ENCODE measurements at places on chromosomes 11 and 22.

GRCh38 chr22:25051073-25051472 lies 98.6 kb downstream of the KIAA1671 start:
- peak; percentile 36 for DNase-seq

DNA sequence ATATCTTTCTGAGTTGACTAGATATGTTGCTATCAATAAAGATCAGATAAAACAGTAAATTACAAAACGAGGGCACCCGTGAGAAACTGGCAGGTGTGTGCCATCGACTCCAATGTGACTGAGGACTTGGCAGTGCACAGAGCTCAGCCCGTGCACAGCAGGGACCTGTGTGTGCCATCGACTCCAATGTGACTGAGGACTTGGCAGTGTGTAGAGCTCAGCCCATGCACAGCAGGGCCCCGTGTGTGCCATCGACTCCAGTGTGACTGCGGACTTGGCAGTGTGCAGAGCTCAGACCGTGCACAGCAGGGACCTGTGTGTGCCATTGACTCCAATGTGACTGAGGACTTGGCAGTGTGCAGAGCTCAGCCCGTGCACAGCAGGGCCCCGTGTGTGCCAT lies 347.2 kb upstream of the B3GAT1 start:
- DNase-seq: no peak

DNA sequence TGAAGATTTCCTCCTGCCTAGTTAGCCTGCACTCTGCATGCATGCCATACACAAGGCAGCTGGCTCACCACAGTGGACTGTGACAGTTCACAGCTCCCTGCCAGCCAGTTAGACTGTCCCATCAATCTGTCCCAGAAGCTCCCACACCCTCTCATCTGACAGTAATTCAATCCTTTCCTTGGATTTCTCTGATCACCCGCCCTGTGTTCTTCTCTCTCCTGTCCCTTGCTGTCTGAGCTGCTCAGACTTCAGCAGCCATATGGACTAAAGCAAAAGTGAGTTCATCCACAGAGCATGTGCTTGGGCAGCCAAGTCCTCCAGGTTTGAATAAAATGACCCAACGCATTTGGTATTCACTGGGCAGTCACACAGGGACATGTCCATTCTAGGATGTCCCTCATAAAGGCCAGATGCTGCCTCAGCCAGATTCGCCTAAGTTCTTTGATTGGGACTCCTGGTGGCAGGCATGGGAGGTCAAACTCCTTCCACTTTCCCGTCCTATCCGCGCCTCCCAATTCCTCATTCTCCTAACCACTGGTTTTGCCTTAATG lies 54.5 kb upstream of the ZBTB44 start:
- DNase-seq: no peak

DNA sequence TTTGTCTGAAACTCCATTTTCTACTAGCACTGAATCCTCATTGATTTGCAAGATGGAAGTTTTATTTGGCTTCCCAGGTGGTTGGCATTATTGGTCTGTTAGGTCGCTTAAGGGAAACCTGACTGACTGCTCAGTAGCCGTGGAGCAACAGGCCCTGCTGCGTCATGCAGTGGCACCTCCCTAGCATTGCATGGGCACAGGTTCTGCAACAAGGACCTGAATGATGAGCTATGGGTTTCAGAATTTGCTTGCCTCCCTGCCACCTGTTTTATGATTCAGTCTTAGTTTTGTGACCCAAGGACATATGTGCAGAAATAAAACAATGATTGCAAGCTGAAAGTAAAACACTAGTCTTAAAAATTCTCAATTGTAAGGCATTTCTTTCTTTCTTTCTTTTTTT lies 128.5 kb downstream of the SLC1A2 start:
- no peak for DNase-seq

- DNase-seq: no peak
These were observed 59.7 kb downstream of the MICAL3 start for GRCh38 chr22:17964643-17965042.

DNA sequence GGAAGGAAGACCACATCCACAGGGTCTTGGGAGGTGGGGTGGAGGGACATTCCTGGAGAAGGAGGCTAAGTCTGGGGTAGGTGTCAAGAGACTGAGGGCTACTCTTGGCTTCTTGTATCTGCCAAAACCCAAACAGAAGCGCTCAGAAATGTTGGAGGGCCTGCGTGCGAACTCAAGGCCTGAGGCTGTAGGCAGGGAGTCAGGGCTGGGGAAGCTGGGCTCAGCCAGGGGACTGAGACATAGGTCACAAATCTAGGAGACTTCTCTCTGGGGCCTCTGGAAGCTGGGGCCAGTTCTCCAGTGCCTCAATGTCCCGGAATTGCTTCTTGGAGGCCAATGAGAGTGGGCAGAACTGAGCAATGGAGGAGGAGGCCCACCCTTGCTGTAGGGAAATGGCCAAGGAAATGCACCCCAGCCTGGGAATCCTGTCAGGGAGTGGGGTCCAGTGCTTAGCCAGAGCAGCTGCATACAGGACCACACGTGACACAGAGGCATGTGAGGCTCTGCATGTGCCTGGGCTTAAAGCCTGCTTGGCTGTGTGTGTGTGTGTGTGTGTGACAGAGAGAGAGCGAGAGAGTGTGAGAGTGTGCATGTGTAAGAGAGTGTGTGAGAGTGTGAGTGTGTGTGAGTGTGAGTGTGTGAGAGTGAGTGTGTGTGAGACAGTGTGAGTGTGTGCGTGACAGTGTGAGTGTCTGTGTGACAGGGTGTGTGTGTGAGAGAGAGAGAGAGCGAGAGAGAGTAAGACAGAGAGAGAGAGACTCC lies 141.3 kb downstream of the ST3GAL4 start:
- no peak for DNase-seq

GRCh38 chr11:14638561-14638960 lies 5.0 kb upstream of the PDE3B start:
- DNase-seq: peak; percentile 86

- no peak for DNase-seq
These were observed 197.8 kb downstream of the MAML2 start for GRCh38 chr11:96145163-96145585.
